ENCODE measurements at places on chromosomes 7 and 10.
A peak's percentile ranks its signal among the peaks of the same experiment; 100 is the strongest.

DNA sequence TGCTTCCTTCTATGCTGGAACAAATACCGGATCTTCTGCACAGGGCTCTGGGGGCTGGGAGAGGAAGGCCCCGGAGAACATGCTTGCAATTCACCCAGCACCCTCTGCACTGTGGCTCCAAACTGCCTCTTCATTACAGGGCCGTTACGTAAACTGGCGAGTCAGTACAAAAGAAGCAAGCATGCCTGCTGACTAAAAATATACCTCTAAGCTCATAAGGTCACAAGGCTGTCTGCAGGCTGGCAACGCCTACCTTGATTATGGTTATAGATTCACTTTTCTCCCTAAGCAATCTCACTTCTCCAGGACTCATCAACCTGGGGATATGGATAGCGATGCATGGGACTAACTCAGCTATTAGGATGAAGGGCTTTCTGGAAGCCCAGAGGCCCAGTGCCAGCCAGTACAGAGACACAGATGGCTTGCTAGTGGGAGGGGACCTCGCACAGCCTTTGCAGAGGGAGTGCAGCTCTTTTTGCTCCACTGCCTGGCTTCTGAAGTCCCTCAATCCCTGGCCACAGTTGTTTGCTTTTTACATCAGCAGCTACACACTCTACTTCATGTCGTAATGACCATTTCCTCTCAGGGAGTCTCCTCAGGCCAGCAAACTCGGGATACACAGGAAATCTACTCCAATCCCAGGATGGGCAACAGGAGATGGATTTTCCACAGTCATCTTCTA lies 96.1 kb downstream of the SH3PXD2A start:
- DNase-seq = peak; percentile 51

DNA sequence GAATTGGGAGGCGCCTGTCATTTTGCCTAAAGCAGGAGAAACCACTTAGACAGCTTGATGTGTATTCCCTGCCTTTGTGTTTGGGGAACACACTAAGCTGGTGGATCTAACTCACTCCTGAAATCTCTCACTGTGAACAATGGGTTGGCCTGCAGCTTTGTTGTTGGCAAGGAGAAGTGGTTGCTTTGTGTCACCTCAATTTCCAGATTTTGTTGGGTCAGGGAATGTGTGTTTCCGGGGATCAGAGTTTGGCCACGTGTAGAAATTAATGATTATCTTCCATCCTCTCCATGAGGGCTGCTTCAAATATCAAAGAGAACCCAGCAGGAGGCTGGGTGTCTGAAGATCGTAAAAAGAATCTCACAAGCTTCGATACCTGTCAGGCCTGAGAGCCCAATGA lies 27.8 kb downstream of the A1CF start:
- DNase-seq = no peak

DNA sequence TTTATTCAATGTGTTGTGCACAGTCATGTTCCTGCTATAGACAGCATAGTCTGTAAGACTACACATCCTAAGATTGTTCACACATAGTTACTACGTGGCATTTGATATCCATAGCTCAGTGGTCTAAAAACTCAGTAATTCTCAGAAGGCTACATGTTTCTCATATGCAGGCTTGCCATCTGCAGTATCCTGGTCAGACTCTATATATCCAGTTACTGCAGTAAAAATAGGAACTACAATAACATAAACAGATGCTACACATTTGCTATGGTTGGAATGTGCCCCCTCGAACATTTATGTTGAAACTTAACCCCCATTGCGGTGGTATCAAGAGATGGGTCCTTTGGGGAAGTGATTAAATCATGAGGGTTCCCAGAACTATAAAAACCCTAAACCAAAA lies 1377.8 kb upstream of the LRRTM3 start:
- DNase-seq = no peak

DNA sequence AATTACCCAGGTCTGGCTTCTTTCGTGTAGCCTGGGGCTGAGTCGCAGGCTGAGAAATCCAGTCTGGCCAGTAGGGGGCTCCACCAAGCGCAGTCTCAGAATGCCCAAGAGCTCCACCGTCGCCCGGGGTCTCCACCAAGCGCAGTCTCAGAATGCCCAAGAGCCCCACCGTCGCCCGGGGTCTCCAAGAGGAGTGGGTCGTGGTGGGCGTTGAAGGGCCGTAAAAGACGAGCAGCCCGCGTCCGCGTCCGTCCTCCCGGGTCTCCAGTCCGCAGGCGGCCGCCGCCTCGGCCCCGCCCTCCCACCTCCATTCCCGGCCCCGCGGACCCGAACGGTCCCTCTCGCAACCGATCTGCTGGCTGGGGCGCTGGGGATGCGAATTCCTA lies 892 bp upstream of the ZYX start:
- DNase-seq = peak; percentile 90

DNA sequence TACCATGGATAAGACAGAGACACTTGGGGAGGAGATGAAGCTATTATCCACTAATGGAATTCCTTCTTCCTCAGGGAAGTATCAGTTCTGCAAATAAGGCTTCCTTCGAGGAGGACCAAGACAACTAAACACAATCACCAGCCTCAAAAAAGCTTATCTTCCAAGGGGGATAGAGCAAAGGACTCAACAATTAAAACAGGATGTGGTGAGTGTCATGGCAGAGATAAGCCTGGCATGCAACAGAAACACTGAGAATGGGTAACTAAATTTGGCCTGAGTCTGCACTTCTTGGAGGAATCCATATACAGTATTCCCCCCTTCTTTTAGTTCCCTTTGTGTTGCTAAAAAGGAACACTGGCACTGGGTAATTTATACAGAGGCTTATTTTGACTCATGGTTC lies 1285.2 kb downstream of the GATA3 start:
- DNase-seq = no peak

DNA sequence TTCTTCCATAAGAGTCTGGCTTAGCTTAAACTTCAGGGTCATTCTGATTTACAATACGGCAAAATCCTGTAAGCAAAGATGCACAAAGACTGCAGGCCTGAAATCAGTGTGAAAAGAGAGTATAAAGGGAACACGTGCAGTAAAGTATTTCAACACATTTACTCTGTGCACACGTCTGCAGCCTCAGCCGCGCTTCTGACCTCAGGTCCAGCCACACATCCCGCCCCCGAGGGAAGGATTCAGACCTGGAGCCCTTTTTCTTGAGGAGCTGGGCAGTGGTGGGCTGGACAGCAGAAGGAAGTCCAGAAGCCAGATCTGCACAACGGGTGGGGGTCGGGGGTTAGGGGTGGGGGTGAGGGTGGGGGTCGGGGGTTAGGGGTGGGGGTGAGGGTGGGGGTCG lies 58.9 kb upstream of the FAM20C start:
- no peak for DNase-seq

DNA sequence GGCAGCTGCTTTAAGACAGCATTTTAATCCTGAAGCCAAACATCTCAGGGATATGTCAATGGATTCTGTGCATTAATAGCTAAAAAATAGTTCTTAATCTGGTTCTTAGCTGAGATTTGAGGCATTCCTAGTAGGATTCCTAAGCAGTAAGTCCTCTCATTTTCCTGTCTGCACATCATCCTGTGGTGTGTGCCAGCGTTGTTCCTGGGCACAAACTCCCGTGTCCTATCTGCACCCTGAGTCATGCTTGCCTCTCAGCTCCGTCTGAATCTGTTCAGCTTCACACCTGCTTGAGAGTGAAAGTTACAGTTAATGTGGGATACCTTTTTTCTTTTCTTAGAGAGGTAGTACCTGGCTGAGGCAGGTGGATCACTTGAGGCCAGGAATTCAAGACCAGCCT lies 19.5 kb downstream of the BAG3 start:
- no peak for DNase-seq

DNA sequence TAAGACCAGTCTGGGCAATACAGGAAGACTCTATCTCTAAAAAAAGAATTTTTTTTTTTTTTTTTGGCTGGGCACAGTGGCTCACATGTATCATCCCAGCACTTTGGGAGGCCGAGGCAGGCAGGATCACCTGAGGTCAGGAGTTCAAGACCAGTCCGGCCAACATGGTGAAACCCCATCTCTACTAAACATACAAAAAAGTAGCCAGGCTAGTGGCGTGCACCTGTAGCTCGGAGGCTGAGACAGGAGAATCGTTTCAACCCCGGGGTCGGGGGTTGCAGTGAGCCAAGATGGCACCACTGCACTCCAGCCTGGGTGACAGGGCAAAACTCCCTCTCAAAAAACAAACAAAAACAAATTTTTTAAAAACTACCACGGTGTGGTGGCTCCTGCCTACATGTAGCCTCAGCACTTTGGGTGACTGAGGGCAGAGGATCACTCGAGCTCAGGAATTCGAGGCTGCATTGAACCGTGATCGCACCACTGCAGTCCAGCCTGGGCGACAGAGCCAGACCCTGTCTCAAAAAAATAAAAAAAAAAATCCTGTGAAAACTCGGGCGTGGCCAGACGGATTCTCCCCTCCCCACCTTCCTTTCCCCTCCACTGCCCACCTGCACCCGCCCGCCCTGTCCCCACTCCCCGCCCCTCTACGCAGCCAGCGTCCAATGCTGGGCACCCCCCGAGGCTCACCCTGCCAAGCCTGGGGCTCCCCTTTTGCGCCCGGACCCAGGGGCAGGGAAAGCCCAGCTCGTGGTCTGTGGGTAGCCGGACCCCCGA lies 745 bp upstream of the ORAI2 start:
- no peak for DNase-seq

DNA sequence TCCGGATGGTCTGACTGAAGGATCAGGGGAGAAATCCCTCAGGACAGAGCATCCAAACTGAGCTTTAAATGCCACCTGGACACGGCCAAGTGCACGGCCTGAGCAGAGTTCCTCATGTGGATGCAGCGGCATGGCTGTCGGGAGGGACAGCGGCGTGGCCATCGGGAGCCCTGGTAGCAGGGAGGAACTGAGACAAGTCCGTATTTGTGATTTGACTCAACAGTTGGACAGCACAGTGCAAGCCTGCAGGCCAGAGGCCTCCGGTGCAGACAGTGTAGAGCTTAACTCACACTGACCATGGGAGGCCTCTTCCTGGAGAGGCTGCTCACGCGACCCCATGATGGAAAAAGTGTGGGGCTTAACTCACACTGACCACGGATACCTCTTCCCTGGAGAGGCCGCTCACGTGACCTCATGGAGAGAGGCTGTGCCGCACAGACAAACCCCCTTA lies 207.4 kb downstream of the DIP2C start:
- no peak for DNase-seq

DNA sequence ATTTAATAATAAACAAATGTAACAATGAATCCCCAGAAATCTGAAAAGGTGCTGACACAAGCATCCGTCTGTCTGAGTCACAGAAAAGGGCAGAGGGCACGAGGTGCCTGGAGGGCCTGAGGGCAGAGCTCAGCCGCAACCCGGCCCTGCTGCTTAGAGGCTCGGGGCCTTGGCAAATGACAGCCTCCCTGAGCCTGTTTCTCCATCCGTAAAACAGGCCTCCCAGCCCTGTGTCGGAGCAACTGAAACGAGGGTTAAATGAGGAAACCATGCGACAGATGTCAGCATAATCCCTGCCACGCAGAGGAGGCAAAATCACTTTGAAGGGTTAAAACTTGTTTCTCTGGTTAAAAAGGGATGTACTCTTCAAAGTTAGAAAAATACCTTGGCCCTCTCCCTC lies 24.9 kb downstream of the NUDT1 start:
- DNase-seq = no peak

DNA sequence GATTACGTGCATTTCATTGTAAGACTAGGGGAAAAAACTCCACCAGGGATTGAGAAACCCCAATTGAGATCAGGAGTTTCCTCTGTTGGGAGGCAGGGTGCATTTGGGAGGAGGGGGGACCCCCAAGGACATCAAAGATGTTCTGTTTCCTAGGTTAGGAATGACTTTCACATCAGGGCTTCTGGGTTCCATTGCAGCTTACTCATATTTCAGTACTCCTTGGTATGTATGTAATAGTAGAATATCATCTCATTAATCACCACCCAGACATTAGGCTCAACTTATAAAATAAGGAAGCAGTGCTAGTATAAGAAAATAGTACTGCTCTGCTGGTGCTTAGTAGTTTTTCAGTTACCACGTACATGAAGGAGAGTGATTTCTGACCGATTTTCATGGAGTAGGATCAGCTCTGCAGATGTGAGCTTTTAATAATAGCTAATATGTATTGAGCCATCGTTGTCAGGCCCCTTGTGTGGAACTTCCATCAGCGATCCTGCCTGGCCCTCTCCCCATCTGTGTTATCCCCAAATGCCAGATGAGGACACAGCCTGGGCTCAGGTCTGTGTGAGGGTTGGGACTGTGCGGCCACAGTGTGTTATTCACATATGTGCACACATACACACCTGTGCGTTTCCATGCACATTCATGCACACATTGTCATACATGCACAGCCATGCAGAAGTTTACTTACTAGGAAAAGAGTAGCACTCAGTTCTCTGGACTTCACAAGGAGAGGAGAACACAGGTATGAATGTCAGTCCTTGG lies 23.5 kb downstream of the UPP1 start:
- DNase-seq = no peak

GRCh38 chr10:112811741-112812551 lies 138.1 kb upstream of the TCF7L2 start:
- no peak for DNase-seq

DNA sequence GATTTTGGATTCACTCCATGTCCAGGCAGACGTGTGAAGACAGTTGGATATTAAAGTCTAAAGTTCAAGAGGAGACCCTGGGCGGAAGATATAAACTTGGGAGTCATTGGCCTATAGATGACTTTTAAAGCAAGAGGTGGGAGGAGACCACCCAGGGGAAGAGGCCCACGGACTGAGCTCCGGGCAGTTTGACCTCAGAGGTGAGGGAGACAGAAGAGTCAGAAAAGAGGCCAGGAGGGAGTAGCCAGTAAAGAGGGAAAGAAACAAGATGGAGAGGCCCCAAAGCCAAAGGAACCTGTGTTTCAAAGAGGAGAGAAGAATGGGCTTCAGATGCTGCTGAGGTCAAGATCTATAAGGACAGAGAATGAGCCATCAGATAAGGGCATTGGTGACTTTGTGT lies 11.4 kb downstream of the CARD11 start:
- DNase-seq = no peak

- no peak for DNase-seq
These were observed 104.7 kb downstream of the NPSR1 start for GRCh38 chr7:34762764-34763163.

DNA sequence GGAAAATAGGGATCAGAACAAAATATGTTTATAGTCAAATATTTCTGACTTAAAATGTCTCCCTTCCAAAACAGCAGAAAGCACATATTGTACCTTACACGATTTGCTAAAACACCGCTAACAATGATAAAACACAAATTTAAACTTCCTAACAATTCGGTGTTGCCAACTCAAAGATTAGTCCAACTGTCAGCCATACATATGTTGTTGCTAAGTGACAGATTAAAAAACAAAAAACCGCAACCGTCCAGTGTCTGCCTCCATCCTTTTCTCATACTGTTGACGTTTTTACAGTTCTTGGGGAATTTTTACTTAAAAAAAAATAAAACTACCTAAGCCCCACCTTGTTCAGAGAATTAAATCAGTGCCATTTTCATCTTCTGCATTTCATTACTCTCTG lies 118.0 kb downstream of the RAB11FIP2 start:
- DNase-seq = no peak

DNA sequence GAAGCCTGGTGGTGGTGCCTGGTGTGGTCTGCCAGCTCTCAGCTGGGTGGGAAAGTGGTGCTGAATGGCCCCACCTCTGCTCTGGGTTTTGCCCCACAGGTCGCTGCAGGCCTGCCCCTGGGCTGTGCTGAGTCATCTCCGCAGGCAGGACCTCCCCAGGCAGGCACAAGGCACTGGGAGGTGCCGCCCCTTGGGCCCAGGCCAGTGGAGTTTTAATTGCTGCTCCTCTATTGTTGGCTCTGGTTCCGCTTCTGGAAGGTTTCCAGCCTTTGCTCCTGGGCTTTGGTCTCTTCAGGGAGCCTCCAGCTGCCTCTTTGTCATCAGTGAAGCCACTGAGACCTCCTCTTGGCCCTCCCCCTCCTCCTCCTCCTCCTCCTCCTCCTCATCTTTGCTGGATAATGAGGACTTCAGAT lies 180.3 kb upstream of the GRB10 start:
- no peak for DNase-seq

GRCh38 chr7:28142650-28143049 lies 37.9 kb downstream of the JAZF1 start:
- no peak for DNase-seq
